Suppressor macrophage (primary cell): ENCODE measurements at places on chromosomes 6 and 20.
A peak's percentile ranks its signal among the peaks of the same experiment; 100 is the strongest.

- peak; percentile 24 for DNase-seq
These were observed 808.1 kb downstream of the MAFB start for GRCh38 chr20:39880890-39881289.

DNA sequence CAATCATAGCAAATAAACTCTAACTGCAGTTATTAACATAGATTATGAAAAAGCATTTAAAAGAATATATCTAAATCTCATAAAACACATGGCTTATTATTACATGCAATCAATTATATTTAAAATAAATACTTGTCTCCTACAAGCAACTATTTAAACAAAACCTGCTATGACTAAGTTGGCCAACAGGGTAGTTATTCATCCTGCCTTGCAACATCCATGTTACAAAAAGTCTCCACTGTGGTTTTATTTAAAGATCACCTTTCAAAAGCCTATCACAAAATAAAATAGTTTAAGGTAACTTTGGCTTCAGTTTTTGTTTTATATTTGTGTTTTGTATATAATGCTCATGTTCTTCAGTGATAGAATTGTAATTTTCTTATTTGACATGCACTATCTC lies 1127.0 kb upstream of the MAP3K7 start:
- no peak for DNase-seq

DNA sequence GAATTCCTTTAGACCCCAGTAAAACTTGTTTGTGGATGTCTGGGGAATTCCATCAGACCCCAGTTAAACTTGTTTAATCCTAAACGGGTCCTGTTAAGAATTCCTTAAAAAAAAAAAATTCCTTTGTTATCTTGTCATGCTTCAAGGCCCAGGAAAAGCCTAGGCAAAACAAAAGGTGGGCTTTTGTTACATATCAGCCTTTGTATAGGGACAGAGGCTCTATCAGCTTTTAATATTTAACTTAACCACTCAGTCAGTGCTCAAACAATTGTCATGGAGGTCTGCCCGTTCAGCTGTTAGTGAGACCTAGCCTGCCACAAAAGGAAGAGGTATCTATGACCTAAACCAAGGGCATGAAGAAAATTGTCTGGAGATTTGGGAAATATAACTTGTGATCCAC lies 53.1 kb downstream of the SLC22A1 start:
- DNase-seq = no peak

- DNase-seq = no peak
These were observed 264.8 kb upstream of the SUPT3H start for GRCh38 chr6:45642331-45643125.

GRCh38 chr6:117200067-117200466 lies 65.3 kb upstream of the VGLL2 start:
- DNase-seq = no peak

DNA sequence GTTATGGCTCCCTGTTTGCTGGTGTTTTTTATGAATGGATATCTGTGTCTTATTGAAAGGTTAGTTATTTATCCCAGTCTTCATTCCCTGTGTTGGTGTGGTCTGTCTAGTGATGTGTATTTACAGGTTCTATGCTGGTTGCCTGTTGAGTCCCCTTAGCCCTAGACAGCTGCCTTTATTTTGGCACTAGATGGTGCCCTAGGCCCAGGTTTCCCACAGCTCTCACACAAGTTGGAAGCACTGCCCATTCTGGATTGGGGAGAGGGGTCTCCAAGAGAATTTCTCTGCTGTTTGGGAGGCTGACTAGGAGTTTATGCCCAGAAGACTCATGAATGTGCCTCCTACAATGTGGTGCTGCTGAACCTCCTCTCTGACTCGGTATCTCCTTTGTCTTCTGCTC lies 12.4 kb downstream of the GRM1 start:
- peak; percentile 31 for DNase-seq

- DNase-seq = no peak
These were observed 59.1 kb upstream of the TMEM244 start for GRCh38 chr6:129920103-129920798.

DNA sequence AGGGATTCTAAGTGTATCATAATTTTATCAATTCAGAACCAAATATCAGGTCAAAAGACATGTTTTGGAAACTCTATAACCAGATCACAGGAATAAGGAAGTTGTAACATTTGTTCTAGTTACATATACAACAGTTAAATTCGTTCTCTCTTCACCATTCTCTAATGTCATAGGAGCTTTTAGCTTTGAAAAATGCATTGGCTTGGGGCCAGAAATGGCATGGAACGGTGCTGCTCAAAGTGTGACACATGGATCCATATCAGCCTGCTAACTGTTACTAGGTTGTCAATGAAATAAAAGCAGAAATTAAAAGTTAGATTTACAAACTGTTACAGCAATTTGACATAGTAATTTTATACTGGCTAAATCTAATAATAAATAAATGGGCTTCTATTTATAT lies 120.3 kb downstream of the LCA5 start:
- no peak for DNase-seq

DNA sequence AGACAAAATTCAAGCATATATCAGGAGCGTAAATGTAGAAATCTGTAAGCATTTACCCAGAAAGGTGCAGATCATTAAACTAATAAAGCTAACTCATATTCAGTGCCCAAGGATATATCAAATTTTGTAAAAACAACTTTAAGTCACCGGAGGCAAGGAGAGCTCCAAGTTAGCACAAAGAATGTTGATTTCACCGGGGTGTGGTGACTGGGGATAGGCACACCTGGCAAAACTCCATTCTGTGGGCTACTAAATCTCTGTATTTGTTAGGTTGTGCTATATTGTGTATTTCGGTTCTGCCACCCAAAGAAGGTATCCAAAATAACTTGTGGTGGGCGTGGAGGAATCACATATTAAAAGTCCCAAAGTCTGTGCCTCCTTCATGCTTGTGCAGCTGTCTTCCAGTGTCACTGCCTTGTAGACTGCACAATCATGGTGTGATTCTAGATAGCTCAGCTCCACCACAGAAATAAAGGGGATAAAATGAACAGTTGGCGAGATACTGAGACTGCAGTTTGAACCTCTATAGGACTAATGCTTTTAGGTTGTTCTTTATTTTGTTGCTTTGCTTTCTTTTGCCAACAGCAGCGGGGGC lies 111.6 kb downstream of the GMDS start:
- DNase-seq = no peak

- no peak for DNase-seq
These were observed 72.7 kb upstream of the B3GAT2 start for GRCh38 chr6:71029555-71029954.

GRCh38 chr6:91816335-91816734 lies 1229.5 kb upstream of the MAP3K7 start:
- no peak for DNase-seq

GRCh38 chr6:156916130-156916801 lies 139.1 kb downstream of the ARID1B start:
- peak; percentile 27 for DNase-seq

DNA sequence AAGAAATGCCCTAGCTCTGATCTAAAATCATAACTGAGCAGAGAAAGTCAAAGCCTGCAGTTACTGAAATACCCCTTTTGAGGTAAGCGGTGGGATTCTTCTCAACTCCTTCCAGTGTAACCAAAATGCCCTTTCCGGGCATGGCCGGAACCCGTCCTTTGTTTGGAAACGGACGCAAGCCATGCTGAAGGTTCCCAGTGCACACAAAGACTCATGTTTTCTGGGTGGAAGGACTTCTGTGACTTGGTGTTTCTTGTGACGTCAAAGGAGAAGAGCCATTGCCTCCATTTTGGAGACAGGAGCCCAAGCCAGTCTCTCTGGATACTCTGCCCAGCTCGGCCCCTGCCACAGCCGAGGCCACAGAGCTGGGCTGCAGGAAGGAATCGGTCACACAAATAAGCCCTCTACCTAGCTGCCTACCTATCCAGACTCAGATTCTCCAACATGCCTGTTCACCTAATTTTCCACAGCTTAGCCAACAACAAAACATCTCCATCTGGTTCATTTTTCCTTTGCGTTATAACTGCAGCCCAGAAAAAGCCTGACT lies 182.8 kb downstream of the TBXT start:
- DNase-seq = no peak

GRCh38 chr6:65680232-65680631 lies 26.8 kb downstream of the EYS start:
- no peak for DNase-seq

- DNase-seq = no peak
These were observed 693.0 kb downstream of the HTR1B start for GRCh38 chr6:76770281-76770680.

DNA sequence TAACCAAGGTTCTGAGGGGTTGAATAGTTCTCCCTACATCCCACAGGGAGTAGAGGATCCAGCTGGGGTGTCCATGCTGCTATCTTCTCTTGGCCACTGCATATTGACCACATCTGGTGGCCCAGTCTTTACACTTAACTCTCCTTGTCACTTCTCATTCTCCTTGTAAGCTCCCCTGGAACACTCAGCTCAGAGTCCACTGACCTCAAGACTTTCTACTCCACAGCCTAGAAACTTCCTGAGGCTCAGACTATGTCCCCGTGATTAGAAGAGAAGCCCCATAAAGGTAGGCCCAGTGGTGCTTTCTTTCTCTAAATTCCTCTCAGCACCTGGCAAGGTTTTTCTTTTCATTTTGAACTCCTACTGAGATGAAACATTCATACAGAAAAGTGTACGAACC lies 13.3 kb upstream of the ZFAND3 start:
- no peak for DNase-seq

DNA sequence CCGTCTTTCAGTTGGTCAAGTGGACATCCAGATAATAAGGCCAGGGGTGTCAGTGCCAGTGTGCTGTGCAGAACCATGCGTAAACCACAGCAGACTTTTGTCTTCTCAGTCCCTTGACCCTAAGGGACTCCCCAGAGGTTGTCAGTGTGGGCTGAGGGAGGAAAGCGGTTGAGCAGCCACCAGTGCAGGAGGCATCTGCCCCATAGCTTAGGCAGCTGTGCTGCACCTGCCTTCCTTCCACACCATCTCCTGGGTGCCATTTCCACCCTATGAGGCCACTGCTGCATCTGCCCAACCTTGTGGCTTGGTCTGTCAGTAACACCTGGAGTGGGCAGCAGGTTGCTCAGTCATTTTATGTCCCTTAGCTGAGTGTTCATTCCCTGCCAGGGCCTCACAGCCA lies 26.0 kb downstream of the PRPF6 start:
- DNase-seq = no peak

- no peak for DNase-seq
These were observed 1586.7 kb downstream of the HACE1 start for GRCh38 chr6:103273048-103273447.

DNA sequence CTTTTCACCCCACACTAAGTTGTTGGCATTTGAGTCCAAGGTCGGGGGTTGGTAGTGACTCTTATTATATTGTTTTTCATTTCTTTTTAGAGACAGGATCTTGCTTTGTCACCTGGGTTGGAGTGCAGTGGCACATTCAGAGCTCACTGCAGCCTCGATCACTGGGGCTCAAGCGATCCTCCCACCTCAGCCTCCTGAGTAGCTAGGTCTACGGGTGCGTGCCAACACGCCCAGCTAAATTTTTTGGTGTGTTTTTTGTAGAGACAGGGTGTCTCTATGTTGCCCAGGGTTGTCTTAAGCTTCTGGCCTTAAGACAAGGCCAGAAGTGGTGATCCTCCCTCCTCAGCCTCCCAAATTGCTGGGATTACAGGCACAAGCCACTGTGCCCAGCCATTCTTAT lies 25.1 kb upstream of the TGM2 start:
- no peak for DNase-seq

GRCh38 chr6:17584241-17584803 lies 15.8 kb upstream of the FAM8A1 start:
- peak; percentile 71 for DNase-seq

GRCh38 chr6:42049948-42050296 lies 402 bp upstream of the TAF8 start:
- no peak for DNase-seq

DNA sequence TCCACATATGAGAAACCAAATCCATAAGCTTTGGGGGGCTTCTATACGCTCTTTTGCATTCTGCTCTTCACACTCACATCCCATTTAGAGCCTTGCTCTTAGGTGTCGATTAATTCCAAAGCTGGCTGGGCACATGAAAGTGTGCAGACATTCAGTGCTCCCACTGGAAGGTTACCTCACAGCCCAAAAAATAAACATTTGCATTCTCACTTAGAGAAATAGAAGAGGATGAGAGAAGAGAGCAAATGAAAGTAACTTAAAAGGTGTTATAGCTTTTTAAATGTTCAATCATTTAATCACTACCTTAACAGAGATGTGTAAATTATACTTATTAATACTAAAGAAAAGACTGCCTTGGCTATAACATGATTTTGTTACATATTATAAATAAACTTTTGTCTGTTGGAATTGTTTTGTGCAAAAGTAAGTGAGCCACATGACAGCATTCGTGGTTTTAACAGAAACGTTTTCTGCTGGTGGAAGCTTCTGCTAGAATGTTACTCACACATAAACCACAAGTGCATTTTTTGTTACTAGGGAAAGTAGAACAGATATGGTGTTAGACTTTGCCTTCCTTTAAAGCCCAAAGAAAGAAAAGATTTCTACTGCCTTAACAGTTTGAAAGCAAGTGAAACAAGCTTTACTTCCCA lies 116.7 kb downstream of the SIM1 start:
- DNase-seq = no peak

DNA sequence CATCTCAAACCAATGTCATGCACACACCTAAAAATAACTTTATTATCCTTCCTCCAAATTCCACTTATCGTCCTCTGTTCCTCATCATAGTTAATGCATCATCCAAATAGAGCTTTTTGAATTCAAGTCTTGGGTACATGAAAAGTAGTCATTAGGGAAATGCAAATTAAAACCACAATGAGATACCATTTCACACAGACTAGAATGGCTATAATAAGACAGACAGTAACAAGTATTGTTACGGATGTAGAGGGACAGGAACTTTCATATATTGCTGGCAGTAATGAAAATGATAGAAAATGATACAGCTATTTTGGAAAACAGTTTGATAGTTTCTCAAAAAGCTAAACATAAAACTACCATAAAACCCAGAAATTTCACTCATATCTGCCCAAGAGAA lies 59.1 kb downstream of the FHL5 start:
- no peak for DNase-seq

DNA sequence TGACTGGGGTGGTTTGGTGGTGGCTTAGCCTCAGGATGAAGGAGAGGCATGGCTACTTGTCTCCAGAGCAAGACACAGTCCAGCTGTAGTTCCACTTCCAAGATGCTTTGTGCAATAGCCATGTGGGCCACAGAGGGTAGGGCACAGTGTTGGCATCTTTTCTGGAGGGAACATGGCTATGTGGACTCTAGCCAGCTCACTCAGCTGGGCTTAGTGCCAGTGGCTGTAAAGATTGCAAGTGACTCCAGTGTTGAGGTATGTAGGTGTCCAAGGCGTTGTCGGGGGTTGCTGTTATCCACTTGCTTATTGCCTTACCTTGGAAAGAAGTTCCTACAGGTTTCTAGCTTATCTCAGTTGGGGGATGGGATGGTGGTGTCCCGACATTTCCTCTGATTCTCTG lies 233.4 kb downstream of the CD109 start:
- DNase-seq = no peak

DNA sequence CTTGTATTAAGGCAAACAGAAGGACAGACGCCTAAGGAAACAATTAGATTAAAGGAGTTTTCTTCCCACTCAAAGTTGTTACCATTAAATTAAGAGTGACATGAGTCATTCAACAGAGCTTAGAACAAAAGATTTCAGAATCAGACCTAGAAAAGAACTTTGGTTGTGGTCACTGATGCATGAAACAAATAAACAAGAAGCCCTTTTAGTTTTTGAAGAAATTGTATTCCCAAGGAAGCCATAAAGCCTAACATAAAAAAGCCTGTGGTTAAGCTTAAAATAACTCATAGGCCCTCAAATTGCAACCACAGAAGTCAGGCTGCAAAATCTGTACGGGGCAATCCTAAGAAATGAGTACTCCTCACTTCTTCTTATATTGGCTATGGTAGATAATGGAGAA lies 17.9 kb upstream of the TRIM26 start:
- DNase-seq = no peak

GRCh38 chr6:113888956-113889630 lies 31.9 kb downstream of the MARCKS start:
- no peak for DNase-seq
